ENCODE measurements at places on chromosomes 3 and 15.

DNA sequence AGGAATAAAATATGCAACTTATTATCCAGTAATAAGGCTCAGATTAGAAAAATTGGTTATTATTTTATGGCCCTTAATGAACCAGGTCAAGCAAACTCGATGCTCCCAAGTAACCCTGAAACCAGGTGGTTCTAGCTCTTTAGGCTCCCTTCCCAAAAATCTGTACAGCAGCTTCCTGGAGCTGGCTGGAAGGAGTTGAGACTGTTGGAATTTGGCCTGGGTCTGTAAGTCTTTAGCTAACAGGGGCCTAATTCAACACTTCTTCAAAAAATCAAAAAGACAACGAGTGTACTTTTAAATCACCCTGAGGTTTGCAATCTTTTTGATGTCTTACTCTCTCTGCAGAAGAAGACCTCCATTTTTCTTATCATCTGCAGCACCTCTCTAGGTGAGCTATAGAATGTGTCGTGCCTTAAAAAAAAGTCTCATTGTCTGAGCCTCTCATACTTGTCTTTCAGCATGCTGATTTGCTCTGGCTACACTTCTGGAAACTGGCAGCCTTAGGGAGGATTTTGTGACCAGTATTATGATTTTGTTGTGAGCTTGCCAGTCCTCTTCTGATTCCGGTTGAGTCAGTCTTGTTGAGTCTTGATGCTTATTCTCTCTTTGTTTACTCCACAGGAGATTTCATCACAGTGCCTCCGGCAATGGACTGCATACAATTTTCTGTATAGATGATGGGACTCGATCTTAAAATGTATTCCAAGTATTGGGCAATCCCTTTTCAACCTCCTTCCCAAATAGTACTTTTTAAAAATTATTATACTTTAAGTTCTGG is 235.0 kb upstream of the KBTBD8 start:
- DNase-seq, result no peak

DNA sequence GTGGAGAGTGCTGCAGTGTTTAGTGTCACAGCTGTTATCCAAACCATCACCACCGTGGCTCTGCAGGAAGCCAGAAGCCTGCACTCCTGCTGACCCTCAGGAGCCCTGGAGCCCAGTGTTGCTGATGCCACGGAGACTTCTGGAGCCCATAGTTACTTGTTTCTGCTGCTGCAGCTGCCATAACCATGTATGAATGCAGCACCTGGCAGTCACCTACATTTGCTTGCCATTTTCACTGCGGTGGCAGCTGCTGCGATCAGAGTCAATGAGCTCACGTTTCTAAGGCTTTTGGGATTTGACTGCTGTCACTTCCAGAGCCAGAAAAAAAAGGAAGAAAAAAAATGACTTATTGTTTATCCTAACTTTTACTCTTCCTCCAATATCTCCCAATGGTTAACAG is 299.2 kb upstream of the THRB start:
- DNase-seq, result no peak

- peak; percentile 15 for DNase-seq
Observed at GRCh38 chr3:179558742-179559364, 3.9 kb upstream of the ACTL6A start.

DNA sequence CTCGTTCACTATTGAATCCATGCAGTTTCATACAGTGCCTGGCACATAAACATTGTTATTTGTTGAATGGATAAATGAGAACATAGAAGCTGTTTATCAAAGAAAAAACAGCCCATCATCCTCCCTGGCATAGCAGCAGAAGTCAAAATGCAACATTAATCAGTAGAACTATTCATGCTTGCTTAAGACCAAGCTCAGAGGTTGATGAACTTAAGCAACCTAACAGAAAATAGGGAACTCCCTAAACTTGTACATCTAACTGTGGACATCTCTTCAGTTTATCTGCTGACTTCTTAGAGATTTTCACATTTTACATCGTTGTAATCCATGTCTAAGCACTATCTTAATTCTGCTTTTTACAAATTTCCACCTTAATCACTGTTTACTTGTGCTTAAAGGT is 29.2 kb downstream of the SENP8 start:
- DNase-seq, result no peak

GRCh38 chr3:14118400-14119381 is 6.0 kb downstream of the CHCHD4 start:
- DNase-seq, result no peak

- DNase-seq, result no peak
Observed at GRCh38 chr3:54969652-54970051, 41.8 kb upstream of the LRTM1 start.

All from stimulated activated CD8-positive, alpha-beta memory T cell treated with anti-CD3 and anti-CD28 coated beads, Interleukin-7, amount 100 ng/mL, for 48 hours (primary cell).